Panc1 (cell line): ENCODE measurements at places on chromosomes 2 and 18. TPM values are rescaled to one million over a fixed set of nuclear protein-coding genes. Genes with fewer than 3 reads are reported as not detected.

Gene RNF152
- total RNA-seq, result 0.18 TPM

Gene OTX1
- total RNA-seq, result 4.2 TPM

Gene ZNF521
- 0.15 TPM for total RNA-seq

Gene PARD6G
- total RNA-seq, result 5.2 TPM

Gene PCARE
- total RNA-seq, result not detected

Gene ARL4C
- 151 TPM for total RNA-seq

Gene SDC1
- total RNA-seq, result 93.0 TPM

Gene CFAP65
- total RNA-seq, result 0.33 TPM

Gene VAMP8
- 93.2 TPM for total RNA-seq

Gene GKN2
- total RNA-seq, result not detected

Gene ATP6V1B1
- total RNA-seq, result 0.18 TPM

GRCh38 chr18:7568426-7568825, 1.3 kb downstream of the PTPRM start:
- no peak for DNase-seq

- DNase-seq, result no peak
These were observed 84.7 kb downstream of the ALPK2 start for GRCh38 chr18:58544179-58544578.

DNA sequence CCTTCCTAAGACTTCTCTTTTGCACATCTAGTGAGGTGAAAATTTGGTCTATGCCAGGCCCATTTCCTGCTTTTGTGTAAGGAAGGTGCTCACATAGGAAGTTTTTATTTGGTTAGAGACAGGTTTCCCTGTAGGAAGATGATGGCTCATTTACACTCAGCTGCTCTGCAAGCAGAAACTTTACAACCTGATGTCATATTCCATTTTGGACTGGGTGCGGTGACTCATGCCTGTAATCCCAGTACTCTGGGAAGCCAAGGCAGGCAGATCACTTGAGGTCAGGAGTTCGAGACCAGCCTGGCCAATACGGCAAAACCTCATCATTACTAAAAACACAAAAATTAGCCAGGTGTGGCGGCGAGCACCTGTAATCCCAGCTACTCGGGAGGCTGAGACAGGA, 35.8 kb downstream of the CASP10 start:
- DNase-seq, result no peak

DNA sequence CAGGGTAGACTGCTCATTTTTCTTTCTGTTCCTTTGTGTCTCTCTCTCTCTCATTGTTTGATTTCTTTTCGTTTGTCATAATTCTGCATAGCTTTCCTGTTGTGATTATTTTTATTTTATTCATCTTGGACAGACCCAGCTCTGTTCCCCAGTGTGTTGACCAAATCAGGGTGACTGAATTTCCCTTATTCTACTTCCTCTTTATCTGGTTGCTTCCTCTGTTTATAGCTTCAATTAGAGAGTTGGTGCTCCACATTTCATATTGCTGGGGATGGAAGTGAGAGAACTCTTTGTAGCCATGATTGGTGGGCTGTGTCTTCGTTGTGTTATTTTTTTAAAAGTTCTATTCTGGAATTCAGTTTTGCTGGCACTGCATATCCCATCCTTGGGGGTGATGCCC, 19.1 kb downstream of the PROKR1 start:
- DNase-seq, result no peak

GRCh38 chr2:28325567-28326468, 66.8 kb upstream of the FOSL2 start:
- no peak for DNase-seq

DNA sequence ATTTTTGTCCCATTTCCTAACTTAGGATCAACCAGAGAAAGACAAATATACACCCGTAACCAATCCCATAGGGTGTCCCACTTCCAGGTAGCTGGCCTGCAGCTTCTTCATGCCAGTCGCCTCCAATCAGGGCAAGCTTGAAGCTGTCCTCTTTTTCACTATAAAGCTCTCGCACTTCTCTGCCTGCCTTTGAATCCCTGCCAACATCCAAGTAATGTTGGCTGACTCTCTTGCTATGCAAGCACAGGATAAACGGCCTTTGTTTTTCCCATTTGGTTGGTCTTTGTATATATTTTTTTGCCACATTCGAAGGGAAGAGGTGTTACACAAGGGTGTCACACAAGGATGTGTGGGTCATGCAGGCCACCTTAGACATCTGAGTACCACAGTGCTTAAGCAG, 388.8 kb downstream of the CBLN2 start:
- DNase-seq, result no peak

- DNase-seq, result no peak
These were observed 67.9 kb upstream of the SLC25A52 start for GRCh38 chr18:31828613-31829012.

DNA sequence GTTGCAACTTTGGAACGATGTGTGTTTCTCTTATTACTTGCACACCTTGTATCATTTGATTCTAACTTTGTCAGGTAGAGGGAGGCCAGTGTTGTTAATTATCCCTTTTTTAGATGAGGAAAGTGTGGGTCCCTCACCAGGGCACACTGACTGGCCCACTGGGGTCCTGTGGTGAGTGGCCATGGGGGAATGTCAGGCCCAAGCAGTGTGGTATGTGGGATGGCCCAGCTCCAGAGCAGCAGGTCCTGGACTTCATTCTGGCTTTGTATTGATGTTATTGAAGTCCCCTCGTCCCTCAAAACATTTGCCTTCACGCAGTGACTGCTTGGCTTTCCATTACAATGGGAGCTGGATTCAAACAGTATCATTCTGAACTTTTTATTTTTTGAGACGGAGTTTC, 11.7 kb downstream of the NCK2 start:
- no peak for DNase-seq

DNA sequence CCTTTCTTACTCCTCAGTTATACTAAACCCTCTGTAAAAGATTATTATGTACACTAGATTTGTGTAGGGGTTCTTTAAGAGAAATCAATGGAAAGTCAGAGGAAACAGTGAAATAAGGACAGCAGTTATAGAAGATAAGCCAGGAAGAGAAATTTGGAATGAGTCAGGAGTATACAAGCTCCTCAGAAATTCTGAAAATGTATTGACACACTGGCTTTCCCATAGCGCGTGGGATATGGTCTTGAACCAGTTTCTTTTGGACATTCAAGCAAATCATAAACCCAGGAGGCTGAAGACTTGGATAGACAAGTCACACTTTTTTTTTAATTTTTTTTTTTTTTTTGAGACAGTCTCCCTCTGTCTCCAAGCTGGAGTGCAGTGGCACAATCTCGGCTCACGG, 316.1 kb upstream of the MMADHC start:
- no peak for DNase-seq

DNA sequence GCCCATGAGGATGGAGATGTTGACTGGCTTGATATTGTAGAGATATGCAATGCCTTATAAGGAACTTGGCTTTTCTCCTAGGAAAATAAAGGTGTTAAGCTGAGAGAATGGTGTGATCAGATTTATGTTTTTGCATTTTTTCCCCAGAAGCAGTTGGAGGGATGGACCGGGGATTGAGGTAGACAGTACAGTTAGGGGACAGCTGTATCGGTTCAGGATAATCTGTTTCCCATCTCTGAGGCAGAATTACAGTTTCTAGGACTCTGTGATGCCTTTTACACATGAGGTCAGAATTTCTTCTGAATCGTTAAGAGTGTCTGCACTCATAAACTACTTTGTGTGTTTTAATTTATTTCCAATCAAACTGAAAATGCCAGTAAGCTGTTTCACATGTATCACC, 261.5 kb downstream of the CYRIA start:
- DNase-seq, result no peak

- DNase-seq, result no peak
These were observed 235.4 kb downstream of the ATAD2B start for GRCh38 chr2:23691565-23691964.

DNA sequence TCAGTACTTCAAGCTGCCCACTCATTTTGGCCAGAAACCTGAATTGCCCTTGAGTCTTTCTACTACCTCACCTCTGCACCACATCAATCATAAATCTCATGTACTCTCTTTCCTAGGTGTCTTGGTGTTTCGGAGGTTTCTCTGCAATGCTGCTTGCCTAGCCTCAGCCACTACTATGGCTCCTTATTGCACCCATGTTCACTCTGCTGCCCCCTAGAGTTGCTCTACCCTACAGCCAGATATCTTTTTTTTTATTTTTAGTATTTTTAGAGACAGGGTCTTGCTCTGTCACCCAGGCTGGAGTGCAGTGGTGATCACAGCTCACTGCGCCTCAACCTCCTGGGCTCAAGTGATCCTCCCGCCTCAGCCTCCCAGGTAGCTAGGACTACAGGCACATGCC, 413.0 kb downstream of the PTPRM start:
- DNase-seq, result no peak

GRCh38 chr2:210440206-210440605, 36.4 kb downstream of the LANCL1 start:
- DNase-seq, result no peak
